Muscle of back (tissue), 13 donors: ENCODE measurements at places on chromosomes 11 and 22. TPM values are rescaled to one million over a fixed set of nuclear protein-coding genes. Genes with fewer than 3 reads are reported as not detected.

The CCDC134 gene
- 9.3 TPM for polyA plus RNA-seq

The OVCH2 gene
- polyA plus RNA-seq: 0.31 TPM

The ZC3H12C gene
- 8.9 TPM for polyA plus RNA-seq

The ACTN3 gene
- polyA plus RNA-seq: 159 TPM

The SMIM35 gene
- polyA plus RNA-seq: not detected

The FBLN1 gene
- 170 TPM for polyA plus RNA-seq

The CPT1B gene
- 34.7 TPM for polyA plus RNA-seq

The AMPD3 gene
- polyA plus RNA-seq: 4.4 TPM

The NOX4 gene
- polyA plus RNA-seq: 1.7 TPM

The DRD2 gene
- polyA plus RNA-seq: not detected

The ZNF214 gene
- 1.8 TPM for polyA plus RNA-seq

DNA sequence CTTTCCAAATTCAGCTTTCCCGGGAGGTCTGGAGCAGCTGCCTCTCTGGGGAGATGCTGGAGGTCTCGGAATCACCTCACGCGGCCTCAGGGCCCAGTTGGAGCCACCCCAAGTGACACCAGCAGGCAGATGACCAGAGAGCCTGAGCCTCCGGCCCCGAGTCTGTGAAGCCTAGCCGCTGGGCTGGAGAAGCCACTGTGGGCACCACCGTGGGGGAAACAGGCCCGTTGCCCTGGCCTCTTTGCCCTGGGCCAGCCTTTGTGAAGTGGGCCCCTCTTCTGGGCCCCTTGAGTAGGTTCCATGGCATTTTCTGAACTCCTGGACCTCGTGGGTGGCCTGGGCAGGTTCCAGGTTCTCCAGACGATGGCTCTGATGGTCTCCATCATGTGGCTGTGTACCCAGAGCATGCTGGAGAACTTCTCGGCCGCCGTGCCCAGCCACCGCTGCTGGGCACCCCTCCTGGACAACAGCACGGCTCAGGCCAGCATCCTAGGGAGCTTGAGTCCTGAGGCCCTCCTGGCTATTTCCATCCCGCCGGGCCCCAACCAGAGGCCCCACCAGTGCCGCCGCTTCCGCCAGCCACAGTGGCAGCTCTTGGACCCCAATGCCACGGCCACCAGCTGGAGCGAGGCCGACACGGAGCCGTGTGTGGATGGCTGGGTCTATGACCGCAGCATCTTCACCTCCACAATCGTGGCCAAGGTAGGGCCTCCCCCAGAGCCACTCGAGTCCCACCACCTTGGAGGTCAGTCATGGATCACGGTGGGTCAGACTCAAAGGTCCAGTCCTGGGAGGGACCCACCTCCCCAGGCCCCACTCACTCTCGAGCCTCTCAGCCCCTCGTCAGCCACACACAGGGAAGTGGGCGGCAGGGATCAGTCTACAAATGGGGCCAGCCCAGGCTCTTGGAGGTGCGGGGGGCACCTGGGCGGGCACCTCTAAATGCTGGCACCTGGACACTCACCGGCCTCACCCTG is 525 bp downstream of the SLC22A12 start:
- no peak for DNase-seq

GRCh38 chr22:28328756-28329155 is 350.9 kb downstream of the TTC28 start:
- DNase-seq: no peak

DNA sequence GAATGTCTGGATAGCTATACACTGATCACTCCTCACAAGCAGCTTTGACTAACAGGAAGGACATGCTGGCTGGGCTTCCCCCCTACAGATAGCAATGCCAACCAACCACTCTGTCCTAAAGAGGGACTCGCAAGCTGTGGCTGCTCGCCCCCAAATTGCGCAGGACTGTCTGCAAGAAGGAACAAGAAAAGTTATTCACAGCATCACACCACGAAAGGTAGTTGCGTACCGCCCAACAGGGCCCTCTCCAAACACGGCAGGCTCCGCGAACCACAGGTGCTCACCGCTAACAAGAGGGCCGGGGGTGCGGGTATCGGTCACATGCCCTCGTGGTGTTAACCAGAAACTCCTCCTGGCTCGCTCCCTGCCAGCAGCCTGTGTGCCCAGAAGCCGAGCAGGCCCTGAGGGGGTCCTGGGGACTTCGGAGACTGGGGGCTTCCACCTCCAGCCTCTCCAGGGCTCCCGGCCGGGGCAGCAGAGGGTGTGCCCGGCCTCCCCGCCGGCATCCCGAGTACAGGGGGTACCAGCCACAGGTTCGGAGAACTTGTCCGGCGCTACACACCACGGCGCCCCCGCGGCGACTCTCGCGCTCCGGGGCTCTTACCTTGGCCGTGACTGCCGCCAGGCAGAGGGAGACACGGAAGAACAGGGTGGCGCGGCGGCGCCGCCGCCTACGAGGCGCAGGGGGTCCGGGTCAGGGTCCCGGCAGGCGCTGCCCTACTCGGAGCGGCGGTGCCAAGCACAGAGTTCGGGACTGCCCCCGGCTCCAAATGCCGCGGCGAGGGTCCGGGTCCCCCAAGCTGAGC is 682 bp downstream of the LARGE1 start:
- peak; percentile 19 for DNase-seq

DNA sequence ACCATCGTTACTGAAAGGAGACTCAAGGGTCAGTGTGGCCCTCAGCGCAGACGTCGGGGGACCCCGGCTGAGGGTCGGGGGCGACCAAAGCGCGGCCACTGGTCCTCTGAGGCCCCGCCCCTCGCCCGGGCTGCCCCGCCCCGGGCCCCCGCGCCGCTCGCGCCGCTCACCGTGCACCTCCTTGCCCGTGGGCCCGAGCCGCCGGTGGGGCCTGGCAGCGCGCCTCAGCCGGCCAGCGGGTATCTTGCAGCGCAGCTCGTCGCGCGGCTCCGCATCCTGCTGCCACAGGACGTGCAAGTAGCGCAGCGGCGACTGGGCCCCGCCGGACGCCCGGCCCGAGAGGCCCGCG is 419 bp downstream of the ANKRD54 start:
- DNase-seq: no peak

GRCh38 chr11:33259869-33260268 is 2.7 kb downstream of the HIPK3 start:
- DNase-seq: no peak

DNA sequence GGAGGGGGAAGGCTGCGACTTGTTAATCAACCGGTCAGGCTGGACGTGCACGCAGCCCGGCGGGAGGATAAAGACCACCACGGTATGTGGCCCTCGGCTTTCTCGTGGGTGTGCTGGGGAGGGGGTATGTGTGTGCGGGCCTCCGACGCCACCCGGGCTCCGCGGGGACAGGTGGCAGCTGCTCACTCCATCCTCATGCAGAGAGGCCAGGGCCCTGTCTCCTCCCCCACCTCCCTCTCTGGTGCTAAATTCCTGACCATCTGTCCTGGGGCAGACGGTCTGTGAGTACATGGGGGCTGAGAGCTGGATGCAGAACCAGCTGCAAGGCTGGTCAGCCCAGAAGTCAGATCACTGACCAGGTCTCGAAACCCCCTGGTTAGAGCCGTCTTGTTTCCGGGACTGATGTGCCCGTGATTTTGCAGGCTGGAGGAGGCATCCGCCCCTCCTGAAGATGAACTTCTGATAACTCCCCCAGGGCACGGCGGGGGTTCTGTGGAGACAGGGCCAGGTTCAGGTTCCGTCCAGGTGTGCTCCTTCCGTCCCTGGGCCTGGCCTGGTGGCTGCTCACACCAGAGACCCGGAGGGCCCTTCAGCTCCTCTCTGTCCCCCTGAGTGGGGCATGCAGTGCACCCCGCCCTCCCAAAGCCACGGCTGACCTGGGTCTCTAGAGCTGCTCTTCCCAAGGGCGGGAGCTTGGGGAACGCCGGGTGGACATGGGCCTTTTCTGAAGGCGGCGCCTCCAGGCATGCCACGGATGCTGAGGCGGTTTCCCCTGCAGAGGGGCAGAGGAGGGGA is 1119.7 kb downstream of the BRD1 start:
- no peak for DNase-seq

DNA sequence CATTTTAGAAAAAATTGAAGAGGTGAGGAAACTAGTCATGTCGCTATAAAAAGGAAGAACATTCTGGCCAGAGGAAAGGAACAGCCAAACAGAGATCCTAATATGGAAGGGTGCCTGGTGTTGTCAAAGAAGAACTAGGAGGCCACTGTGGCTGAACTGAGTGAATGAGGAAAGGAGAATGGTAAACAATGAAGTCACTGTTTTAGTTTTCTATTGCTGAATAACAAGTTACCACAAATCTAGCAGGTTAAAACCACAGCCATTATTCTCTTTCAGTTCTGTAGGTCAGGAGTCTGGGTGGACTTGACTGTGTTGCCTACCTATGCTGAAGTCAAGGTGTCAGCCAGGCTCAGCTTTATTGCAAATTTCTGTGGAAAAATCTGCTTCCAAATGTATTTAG is 549.3 kb upstream of the CCDC90B start:
- DNase-seq: no peak

- no peak for DNase-seq
Measured at GRCh38 chr11:115496892-115497291, 7.3 kb downstream of the CADM1 start.

- DNase-seq: no peak
Measured at GRCh38 chr11:71236836-71237475, 15.4 kb downstream of the SHANK2 start.

GRCh38 chr11:47551086-47551485 is 1.8 kb downstream of the CELF1 start:
- no peak for DNase-seq

DNA sequence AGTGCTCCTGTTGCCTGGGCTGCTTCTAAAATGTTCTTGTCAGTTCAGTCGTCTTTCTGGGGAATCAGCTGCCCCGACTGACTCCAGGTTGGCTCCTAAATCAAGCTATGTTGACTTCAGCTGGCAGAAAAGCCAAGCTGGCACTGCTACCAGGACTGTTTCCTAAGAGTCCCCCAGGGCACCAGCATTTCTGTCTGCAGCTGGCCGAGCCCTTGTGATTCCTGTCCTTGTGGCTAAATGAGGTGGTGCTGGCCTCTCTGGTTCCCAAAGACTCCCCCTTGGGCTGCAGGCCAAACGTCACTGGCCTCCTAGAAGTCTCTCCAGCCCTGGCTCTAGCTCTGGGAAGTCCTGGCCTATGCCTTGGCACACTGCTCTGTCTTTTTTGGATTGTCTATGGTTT is 31.1 kb downstream of the GRAMD1B start:
- DNase-seq: peak; percentile 48

GRCh38 chr11:110830747-110831146 is 118.5 kb upstream of the ARHGAP20 start:
- DNase-seq: no peak

GRCh38 chr11:13672576-13673210 is 4.2 kb downstream of the FAR1 start:
- DNase-seq: no peak

- no peak for DNase-seq
Measured at GRCh38 chr11:47398551-47398950, 9.8 kb upstream of the SLC39A13 start.

DNA sequence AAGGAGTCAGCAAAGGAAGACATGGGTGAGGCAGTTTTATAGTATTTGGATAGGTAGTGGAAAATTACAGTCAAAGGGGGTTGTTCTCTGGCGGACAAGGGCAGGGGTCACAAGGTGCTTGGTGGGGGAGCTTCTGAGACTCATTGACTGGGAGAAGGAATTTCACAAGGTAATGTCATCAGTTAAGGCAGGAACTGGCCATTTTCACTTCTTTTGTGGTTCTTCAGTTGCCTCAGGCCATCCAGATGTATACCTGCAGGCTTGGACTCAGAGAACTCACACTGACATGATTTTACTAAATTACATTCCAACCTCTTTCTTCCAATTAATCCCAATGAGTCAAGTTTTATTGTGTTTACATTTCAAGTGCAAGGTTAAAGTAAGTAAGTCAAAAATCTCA is 240.5 kb upstream of the API5 start:
- no peak for DNase-seq

DNA sequence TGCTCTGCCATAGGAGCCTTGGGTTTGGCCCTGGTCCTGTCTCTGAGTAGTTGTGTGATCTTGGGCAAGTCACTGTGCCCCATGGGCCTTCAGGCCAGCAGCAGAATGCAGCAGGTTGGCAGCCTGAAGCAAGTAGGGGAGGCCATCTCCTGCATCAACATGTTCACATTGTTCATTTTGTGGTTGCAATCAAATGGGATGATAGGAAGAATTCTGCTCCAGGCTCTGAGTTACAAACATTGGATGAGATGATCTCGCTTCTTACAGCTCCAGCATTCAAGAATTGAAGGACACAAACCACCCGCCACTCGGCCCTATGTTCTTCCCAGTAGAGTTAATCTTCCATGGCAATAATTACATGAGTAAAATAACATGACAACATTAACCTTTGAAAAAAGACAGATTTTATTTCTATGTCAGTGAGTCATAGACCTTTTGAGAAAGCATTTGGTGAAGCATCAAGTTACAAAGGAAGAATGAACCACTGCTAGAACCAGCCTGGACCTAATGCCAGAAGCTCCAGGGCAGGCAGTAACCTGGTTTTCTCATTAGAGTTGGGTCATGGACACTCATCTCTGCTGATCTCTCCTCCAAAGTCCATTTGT is 308.3 kb upstream of the NCAM1 start:
- DNase-seq: peak; percentile 21

GRCh38 chr11:24289301-24289700 is 207.6 kb upstream of the LUZP2 start:
- no peak for DNase-seq

DNA sequence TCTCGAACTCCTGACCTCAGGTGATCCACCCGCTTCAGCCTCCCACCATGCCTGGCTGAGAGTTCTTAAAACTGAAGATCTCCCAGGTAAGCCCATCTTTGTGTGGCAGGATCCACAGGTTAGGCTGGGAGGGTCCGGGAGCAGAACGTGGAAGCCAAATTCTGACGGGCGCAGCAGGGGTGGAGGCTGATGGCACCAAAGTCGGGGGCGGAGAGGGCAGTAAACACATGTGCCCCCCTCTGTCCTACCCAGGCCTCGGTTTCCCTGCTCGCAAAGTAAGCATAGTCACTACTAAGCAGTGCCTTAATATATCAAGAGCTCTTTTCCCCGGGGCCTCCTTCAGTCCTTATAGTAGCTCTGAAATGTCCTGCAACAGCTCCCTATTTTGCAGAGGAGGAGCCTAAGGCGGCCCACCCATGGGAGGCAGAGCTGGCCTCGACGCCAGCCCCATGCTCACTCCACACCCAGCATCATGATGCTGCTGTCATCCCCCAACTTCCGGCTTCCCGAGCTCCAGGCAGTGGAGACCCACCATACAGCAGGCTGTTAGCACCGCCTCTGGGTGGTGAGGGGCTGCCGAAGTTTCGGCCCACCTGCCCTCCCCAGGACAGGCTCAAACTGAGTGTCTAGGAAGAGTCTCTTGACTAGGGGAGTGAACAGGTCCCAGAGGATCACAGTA is 230.0 kb downstream of the CTTN start:
- DNase-seq: no peak

- no peak for DNase-seq
Measured at GRCh38 chr11:103773537-103773936, 262.9 kb upstream of the DDI1 start.

DNA sequence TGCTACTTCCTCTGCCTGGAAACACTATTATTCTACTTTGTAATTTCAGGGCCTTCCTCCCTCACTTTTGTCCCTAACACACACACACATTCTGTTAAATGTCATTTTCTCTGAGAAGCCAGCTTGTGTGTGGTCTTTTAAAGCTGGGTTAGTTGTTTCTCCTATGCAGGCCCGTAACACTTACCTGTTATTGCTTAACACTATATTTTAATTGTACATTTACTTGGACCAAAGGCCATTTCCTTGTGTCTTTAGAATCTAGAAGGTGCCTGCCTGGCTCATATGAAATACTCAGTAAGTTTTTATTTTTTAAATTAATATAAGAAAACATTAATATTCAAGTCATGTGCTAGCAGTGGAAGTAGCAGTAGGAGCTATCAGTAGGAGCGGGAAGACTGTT is 30.6 kb downstream of the FAR1 start:
- no peak for DNase-seq
